ENCODE measurements at places on chromosomes 6 and 20.

GRCh38 chr20:58497724-58498469 is 17.3 kb downstream of the APCDD1L start:
- DNase-seq: no peak

DNA sequence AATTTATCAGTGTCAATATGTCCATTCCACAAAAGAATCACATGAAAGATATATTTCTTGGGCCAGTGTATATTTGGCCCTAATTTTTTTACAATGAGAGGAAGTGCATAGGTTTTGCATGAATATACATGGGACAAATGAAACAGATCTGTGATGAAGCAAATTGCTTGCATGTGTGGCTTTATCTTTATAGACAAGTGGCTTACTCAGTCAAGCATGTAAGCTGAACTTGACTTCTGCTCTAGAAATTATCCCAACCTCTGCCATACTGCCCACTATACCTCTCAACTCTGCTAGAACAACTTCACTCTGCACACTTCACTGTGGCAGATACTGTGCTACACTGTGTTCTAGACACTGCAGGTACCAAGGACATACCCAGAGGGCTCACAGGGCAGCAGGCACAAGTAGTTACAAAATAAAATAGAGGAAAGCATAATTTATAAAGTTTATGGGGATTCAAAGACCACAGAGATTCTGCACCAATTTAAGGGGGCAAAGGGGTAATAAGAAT is 349.2 kb upstream of the HSF2 start:
- DNase-seq: no peak

- DNase-seq: no peak
Measured at GRCh38 chr20:4750381-4750780, 28.7 kb downstream of the PRND start.

- DNase-seq: no peak
Measured at GRCh38 chr6:41201764-41202173, 820 bp upstream of the TREML2 start.

Data from activated T-cell treated with anti-CD3 and anti-CD28 coated beads for 48 hours (primary cell).